ENCODE measurements at places on chromosomes 2 and 18.

DNA sequence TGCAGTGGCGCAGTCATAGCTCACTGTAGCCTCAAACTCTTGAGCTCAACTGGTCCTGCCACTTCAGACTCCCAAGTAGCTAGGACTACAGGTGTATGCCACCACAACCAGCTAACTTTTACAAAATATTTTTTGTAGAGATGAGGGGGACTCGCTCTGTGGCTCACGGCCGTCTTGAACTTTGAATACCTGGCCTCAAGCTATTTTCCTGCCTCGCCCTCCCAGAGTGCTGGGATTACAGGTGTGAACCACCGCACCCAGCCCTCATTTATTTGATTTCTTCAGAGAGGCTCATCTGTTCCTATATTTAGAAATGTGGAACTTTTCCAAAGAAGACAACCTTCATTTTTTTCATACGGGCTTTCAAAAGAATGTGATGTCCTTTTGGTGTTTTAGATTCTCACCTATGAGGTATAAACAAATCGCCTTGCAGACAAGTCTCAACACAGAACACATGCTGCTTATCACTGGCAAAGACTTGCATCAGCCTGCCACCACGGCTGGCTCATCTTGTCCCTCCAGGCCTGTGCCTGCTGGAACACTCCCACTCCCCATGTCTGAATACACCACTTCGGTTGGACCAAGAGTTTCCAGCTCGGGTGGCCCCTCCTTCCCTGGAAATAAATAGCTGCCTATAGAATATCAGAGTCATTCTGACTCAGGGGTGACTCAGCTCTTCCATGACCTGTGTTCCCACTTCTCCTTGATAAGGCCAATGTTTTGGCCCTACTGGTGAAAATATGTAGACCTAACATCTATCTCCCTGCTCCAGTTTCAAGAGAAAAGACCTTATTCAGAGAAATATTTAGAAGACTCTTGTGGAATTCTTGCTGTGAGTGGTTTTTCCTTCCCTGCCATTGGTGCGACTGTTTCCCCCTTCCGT is 202.6 kb downstream of the TGIF1 start:
- DNase-seq: no peak

DNA sequence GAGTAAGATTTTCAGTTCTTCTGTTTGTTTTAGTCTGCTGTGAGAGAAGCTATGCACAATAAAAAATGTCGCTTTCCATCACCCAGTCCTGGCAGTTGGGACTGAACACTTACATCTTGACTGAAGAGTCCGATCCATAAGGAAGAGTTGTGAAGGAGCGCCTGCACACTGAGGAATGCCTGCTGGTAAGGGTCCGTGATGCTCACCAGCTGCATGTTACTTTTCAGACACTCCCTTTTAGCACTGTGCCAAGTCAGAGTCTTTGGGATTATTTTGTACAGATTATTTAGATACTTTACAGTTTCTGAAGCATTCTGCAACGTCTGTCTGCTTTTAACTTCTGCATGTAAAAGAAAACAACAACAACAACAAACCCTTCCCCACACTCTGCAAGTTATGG is 42.6 kb upstream of the CD302 start:
- DNase-seq: no peak

DNA sequence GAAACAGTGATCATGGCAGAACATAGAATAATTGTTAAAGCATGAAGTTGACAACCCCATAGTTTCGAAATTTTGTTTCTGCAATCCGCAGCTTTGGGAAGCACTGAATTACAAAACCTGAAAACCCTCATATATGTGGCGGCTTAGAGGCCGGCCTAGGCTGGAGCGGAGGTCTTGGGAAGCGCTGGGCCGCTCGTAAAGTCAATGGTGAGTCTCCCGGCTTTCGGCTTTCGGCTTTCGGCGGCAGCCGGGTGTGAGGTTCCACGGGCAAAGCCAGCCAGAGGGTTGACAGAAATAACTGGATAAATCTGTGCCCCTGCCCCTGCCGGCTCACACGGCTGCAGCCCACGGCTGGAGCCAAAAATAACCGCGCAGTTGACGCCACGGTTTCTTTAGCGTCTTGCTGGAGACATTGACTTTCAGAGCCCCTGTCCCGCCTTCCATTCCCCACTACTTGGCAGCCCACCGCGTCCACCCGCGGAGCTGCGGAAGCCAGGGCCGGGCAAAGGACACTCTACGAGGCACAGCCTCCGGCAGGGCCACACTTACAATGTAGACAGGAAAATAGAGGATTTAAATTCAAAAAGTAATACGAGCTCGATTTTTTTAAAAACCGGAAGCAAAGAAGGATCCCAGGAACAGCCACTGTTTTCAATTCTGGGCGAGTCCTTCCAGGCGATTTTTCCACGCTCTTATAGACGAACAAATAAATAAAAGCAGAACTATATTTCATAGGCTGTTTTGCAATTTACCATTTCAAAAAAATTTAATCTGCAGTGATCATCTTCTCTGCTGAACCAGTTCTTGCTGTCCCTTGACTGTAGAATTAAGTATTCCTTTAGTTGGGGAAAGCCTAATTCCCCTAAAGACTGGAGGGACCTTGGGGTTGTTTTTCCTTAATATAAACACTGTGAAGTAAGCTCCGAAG is 28.3 kb upstream of the ATP6V1B1 start:
- DNase-seq: no peak

GRCh38 chr2:135926605-135927004 is 50.4 kb upstream of the MCM6 start:
- no peak for DNase-seq

All from NCI-H1930 (cell line).